HT1080 (cell line): ENCODE measurements at places on chromosomes 7 and 10.

GRCh38 chr7:140638173-140638791 is 2.3 kb downstream of the DENND2A start:
- no peak for DNase-seq

DNA sequence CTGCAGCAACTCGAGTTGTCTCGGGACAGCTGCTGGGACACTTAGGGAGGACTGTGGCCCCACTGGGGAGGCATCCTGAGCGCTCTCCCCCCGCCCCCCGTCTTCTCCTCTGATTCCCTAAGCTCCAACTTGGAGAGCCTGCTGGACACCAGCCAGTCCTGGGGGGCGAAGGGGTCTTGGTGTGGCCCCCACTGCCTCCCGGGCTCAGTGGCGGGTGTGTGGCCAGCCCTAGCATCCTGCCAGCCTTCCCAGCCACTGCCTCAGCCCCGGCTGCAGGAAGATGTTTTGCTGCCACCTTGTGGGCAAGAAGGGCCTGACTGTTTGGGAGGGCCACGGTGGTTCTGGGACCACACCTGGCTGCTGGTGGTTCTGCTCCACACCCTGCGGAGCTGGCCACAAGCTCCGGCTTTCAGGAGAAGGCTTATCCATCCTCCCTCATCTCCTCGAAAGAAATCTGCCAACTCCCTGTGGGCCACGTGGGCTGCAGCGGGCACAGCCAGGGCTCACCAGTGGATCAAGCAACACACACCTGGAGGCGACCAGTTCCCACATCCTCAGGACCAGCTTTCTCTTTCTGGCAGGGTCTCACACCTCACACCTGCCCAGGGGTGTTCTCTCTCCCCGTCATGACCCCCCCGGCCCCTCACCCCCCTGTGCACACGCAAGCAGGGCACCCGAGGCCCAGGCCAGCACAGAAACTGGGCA is 24.8 kb downstream of the AGAP3 start:
- peak; percentile 66 for DNase-seq

DNA sequence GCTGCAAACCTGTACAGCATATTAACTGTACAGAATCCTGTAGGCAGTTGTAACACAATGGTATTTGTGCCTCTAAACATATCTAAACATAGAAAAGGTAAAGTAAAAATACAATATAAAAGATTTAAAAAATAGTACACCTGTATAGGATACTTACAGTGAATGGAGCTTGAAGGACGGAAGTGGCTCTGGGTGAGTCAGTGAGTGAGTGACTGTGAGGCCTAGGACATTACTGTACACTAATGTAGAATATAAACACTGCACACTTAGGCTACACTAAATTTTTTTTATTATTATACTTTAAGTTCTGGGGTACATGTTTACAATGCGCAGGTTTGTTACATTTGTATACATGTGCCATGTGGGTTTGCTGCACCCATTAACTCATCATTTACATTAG is 97.3 kb upstream of the STK17A start:
- no peak for DNase-seq

- no peak for DNase-seq
Observed at GRCh38 chr7:140726281-140726680, 29.8 kb downstream of the NDUFB2 start.

DNA sequence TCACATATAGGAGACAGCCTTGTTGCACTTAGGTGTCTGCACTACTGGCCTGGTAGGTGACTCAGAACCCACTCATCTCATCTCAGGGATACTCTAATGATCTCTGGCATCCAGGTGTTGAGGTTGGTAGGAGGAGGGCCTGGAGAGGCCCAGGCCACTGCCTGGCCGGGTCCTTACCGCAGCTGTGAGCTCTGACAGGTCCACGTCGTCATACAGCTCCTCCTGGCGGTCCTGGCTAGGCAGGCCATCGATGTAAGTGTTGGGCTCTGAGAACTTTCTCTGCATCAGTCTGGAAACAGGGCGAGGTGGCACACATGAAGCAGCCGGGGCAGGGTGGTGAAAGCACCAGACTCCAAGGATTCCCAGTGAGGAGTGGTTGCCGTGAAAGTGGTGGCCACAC is 62.1 kb downstream of the VWA2 start:
- peak; percentile 48 for DNase-seq

- DNase-seq: no peak
Observed at GRCh38 chr7:108203537-108203936, 73.4 kb upstream of the LAMB4 start.

- no peak for DNase-seq
Observed at GRCh38 chr10:114392112-114392835, 12.0 kb downstream of the AFAP1L2 start.

GRCh38 chr10:88920986-88921593 is 31.5 kb downstream of the ACTA2 start:
- no peak for DNase-seq

GRCh38 chr10:4980793-4981192 is 17.6 kb downstream of the AKR1C1 start:
- no peak for DNase-seq

DNA sequence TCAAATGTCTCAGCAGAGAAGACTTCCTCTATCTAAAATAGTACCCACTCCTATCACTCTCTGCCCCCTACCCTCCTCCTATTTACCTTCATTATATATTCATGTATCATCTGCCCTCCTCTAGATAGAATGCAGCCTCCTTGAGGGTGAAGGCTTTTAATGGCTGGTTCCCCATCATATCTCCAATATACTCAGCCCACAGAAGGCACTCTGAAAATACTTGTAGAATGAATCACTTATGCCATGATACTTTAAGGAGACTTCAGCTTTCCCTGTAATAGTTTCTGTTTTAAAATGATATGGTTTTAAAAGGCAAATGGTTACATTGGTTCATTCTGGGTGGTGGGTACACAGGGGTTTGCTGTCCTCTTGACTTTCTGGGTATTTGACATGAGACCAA is 25.3 kb downstream of the GFRA1 start:
- no peak for DNase-seq

- DNase-seq: no peak
Observed at GRCh38 chr7:47561715-47562446, 20.0 kb downstream of the TNS3 start.

DNA sequence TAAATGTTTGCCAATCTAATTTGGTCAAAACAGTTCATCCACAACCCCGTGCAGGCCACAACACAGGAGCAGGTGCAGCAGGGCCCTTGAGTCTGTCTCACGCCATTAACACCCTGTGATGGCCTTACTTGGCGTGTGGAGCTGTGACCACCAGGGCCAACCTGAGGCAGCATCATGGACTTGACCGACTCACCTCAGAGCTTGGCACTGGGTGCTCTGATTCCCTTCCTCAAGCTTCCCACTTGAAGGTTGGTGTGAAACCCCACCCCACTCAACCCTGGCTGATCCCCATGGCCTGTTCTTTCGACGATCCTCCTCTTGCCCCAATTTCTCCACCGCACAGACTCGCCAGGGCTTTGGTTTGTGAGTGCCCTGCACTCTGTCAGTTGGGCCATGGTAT is 623.1 kb downstream of the PTPRN2 start:
- no peak for DNase-seq

- DNase-seq: no peak
Observed at GRCh38 chr7:157590526-157590925, 253.7 kb downstream of the DNAJB6 start.

- DNase-seq: no peak
Observed at GRCh38 chr7:157017149-157017548, 6.7 kb upstream of the MNX1 start.

DNA sequence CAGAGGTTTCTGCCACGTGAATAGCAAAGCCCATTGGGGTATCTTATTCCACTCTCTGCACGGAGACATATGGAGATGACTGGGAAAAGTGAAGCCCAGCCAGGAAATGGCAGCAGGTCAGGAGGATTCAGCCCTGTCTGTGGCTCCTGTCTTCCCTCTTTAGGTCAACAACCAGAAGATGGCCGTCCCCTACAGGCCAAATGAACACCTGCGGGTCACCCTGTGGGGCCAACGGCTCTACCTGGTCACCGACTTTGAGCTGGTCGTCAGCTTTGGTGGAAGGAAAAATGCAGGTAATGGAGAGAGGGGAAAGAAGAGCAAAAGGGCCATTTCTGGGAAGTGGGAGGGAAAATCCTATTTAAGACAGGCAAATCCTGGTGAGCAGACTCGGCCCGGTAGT is 38.3 kb downstream of the EPHB4 start:
- no peak for DNase-seq

DNA sequence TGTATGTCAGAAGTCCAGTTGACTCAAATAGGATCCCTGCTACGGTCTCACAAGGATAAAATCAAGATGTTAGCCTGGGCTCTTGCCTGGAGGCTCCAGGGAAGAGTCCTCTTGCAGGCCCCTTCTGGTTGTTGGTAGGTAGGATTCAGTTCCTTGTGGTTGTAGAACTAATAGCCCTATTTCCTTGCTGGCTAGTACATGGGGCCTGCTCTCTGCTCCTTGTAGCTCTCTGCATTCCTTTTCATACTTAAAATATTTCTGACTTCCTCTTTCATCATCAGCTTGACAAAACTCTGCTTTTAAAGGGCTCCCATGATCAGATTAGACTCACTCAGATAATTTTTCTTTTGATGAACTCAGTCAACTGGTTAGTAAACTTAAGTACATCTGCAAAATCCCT is 756.7 kb downstream of the GATA3 start:
- DNase-seq: no peak

GRCh38 chr7:92847305-92847704 is 10.9 kb upstream of the CDK6 start:
- DNase-seq: no peak

GRCh38 chr10:66917104-66917503 is 8.7 kb upstream of the LRRTM3 start:
- no peak for DNase-seq

GRCh38 chr7:72298091-72298490 is 114.0 kb downstream of the CALN1 start:
- DNase-seq: no peak

DNA sequence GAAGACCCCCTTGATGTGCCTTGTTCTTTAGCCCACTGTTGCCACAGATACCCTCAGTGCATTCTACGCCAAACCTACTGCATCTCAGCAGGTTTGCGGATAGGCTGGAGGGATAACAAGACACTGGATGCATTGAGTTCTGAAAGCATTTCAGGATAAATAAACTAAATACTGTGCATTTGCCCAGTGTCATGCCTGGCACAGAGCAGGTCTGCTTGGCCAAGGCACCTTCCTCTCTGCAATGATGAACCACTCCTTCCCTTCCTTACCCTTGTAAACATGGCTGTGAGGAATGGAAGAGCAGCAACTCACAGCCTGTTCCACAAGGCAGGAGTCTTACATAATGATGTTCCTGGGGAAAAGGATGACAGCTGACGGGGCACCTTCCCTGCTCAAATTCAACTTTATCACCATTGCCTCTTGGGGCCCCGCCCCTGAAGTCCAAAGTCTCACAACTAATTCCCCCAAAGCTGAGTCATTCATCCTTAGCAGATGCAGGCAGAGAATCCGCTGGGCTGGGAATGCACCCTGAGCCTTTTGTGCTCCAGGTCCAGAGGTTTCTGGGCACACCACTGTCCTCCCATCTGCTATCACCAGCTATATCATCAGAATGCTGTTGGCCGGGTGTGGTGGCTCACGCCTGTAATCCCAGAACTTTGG is 11.6 kb downstream of the DDX56 start:
- peak; percentile 60 for DNase-seq

DNA sequence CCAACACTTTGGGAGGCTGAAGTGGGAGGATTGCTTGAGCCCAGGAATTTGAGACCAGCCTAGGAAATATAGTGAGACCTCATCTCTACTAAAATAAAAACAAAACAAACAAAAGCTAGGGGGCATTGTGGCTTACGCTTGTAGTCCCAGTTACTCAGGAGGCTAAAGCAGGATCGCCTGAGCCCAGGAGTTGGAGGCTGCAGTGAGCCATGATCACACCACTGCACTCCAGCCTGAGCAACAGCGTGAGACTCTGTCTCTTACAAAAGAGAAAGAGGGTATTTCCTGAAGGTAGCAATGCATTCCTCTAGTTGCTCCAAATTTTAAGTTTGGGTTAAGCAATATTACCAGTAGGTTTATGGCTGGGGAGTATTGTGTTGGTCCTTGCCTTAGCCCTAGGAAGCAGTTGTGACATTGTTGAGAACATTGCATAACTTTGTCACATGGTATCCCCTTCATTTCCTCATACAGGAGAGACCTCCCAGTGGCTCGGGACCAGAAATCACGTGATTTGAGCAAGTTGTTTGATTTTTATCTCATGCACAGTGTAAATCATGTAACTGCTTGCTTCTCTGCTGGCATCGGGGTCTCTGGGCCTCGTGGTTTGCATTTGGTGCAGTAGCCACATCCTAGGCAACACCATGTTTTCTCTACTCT is 23.3 kb upstream of the SMARCD3 start:
- DNase-seq: no peak

DNA sequence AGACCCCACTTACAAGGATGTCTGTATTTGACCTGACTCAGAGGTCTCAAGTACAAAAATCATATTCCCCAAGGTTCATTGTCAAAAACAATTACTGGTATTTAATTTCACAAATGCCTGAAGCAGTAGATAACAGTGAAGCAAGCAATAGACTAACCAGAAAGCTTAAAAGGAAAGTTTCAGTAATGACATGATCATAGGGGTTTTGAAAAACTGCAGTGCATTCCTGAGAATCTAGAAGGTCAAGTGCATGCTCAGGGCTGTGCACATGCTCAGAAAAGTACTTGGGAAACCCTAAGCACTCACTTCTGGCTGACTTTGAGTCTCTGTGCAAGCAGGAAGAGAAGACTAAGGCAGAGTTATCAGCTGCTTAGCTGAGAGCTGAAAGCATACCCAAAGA is 27.1 kb downstream of the RASGEF1A start:
- no peak for DNase-seq

DNA sequence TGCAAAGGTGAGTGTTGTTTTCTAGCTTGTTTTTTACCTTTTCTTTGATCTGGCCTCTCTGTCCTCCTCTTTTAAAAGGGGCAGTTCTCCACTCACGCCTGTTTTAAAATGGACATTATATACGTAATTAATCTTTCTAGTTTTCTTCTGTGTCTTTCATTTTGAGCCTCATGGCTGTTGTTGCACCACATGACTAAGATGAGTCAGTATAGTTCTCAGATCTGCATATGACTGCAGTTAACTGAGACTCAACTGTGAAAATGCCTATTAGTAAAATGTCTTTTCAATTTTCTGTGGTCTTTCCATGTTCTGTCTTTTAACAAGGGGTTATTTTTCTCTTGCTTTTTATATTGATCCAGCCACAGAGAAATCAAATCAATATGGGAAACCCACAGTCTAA is 296.1 kb downstream of the CDK14 start:
- DNase-seq: peak; percentile 13

DNA sequence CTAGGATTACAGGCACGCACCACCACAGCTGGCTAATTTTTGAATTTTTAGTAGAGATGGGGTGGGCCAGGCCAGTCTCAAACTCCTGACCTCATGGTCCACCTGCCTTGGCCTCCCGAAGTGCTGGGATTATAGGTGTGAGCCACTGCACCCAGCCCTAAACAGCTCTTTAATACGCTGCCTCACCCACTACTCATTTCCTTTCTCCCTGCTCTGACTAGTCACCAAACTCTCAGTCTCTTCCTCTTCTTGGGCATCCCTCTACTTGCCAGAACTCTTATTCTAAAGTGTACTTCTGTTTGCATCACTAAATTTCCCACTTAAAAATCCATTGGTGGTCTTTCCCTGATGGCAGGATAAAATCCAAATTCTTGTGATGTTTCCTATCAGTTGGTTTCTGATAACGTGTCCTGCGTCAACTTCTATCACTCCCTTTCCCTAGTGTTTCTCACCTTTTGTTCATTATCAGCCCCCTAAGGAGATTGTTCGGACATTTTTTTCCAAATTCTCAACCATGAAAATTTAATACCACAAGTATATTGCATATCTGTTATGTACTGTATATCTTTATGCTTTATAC is 124.7 kb downstream of the CUBN start:
- peak; percentile 66 for DNase-seq

GRCh38 chr7:108455998-108456677 is at the start of gene NRCAM:
Gene NRCAM (minus strand): TSS chr7:108456436. CDS start chr7:108240064, 216,372 bp downstream.
- peak; percentile 55 for DNase-seq

GRCh38 chr10:125515571-125515970 is 167.4 kb downstream of the TEX36 start:
- no peak for DNase-seq
